ENCODE measurements at places on chromosomes 3 and 15.

DNA sequence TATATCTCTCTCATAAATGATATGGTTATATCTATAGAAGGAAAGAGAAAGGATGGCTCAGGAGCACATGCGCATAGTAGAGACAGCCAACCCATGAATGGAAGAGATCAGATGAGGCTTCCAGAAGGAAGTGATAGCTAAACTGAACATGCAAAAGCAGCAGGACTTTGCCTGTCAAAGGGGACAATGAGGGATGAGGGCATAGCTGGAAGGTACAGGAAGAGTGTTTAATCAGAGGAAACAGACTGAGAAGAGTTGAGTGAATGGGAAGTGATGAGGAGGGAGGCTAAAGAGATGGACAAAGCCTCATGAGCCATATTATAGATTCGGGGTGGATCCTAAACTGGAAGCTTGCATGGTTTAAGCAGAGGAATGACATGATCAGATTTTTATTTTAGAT, 26.5 kb upstream of the VEPH1 start:
- DNase-seq: no peak

- no peak for DNase-seq
These were observed 24.2 kb upstream of the NEO1 start for GRCh38 chr15:73028031-73028430.

DNA sequence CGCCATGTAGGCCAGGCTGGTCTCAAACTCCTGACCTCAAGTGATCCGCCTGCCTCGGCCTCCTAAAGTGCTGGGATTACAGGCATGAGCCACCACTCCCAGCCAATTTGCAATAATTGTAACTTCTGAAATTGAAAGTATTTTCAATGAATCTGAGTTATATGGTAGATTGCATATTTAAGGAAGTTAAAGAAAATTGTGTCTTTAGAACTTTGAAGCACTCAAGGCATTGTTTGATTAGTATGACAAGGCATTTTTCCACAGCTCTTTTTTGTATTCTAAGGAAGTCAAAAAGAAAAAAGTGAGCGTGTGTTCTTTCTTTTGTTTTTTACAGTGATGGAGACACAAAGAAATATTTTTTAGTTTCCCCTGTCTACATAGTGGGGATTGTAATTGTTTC, 15.7 kb upstream of the RPLP1 start:
- no peak for DNase-seq

DNA sequence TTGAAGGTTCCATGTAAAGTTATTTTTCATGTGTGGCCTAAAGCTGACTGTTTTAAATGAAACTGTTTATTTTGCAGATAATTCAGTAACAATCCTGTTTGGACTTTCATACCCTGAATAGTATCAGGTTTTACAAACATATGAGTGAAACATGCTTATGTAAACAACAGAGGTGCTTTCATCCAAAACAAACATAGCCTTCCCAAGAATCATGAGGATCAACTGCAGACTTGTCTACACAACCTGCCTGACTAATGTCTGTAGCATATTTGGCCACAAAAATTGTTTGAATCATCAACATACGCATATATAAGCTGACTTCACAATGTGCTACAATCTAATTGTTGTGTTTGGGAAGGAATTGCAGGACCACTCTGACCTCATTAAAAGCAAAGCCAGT, 190.4 kb downstream of the DIPK2A start:
- DNase-seq: no peak

GRCh38 chr3:139280027-139280671, 63.7 kb upstream of the MRPS22 start:
- DNase-seq: no peak

DNA sequence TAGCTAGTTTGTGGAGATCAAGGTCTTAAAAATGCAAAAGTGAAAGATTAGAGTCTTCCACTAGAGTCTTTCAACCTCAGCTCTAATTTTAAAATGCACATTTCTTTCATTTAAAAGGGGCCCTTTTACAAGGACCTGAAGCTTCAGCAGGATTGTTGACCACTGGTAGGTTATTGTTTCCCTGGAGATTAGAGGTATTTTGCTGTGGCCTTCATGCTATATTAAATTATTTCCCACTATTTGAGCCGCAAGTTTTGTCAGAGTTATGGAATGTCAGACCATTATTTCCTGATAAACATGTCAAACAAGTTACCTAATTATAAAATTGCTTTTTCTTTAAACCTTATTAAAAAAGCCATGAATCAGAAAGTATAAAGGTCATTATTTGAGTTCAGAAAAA, 103.1 kb upstream of the CCNL1 start:
- no peak for DNase-seq

DNA sequence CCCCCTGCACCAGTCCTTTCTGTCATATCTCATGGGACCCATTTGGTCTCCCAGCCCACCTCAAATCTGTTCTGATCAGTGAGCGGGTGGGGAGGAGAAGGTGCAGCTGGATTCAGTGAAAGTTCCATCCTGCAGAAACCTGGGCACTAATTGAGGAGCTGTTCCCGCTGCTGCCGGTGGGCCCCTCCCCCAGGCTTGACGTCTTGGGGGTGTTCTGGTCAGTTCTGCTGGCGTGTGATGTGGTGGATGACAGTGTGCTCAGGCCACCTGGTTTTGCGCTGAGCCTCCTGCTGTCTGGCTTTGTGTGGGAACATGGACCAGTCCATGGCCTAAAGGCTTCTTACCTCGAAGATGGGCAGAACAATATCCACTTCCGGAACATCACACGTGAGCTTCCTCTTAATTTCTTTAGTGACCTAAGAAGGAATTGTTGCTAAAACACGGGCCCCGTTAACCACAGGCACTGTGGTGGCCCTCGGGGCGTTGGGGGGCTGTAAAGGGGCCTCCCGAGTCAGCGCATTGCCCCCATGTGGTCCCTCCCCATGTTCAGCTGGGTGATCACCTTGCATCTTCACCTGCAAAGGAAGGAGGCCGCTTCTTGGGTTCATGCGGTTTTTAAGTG, 59.7 kb downstream of the RGMA start:
- no peak for DNase-seq

- peak; percentile 38 for DNase-seq
These were observed 1.1 kb upstream of the NLGN1 start for GRCh38 chr3:173396191-173397041.

DNA sequence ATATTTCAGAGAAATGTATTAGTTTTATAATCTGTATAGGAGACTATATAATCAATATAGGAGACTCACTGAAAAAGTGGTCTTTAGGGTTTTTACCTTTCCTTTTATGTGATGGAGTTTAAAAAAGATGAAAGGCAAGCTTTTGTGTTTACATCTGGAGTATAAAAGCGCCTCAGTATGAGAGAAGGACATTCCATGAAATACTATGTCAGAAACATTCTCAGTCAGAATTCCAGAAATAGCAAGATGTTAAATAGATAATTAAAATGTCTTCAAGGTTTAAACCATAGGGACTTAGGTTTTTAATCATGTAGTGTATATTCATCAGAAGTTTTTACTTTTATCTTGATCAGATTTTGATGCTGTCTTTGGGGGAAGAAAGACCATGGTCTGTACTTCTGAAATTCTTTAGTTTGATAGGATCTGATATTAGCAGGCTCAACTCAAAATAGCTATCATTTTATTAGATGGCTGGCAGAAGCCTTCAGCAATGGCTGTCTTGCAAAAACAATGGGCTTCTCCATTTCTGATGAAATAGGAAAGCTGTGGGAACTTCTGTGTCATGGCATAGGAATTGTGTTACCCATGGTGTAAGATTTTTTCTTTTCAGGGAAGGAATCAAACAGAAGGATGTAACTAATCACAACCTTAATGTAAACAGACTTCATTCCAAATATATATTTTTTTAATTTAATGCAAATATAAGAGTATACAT, 209.6 kb upstream of the PLSCR5 start:
- DNase-seq: no peak

- no peak for DNase-seq
These were observed 35.3 kb downstream of the MKRN2 start for GRCh38 chr3:12591997-12592715.

GRCh38 chr3:32500231-32500630, 2.4 kb downstream of the CMTM6 start:
- no peak for DNase-seq

GRCh38 chr15:59174835-59175831, 31.5 kb upstream of the LDHAL6B start:
- DNase-seq: peak; percentile 91

- no peak for DNase-seq
These were observed 53.8 kb downstream of the CDCP1 start for GRCh38 chr3:45092132-45093031.

GRCh38 chr3:73492186-73492585, 132.6 kb downstream of the PDZRN3 start:
- no peak for DNase-seq

- no peak for DNase-seq
These were observed 477.4 kb downstream of the NAALADL2 start for GRCh38 chr3:175336406-175337133.

DNA sequence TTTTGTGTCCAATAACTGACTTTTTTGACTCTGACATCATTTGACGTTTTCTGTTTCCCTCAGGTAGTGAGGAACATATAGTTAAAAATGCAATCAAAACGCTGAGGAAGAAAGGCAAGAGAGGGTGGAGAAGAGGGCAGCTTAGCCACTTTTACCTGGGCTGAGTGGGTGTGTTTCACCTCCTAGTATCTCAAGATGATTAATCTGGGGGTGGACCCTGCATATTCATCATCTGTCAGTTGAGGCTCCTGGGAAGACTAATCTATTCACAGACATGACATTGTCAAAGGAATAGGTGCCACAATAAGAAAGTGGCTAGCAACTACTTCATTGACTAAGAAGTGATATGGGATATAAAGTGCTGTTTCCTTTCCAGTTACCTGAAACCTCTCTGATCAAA, 331.5 kb upstream of the RARB start:
- no peak for DNase-seq

GRCh38 chr3:89619263-89619662, 511.8 kb downstream of the EPHA3 start:
- DNase-seq: no peak

DNA sequence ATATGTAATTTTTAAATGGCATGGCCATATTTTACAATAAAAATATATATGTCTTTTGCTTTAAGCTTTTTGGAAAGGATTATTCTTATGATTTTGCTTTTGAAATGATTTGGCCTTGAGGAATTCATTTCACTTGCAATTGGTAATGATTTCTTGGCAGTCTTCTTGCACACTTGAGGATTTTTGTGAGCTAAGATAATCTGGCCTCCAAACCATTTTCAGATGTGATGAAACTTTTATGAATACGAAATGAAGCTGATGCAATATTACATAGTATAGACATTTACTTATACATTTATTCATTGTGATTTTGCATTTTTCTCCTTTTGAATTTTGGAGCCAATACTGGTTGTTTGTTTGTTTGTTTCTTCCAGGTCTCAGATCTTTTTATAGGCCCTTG, 6.4 kb upstream of the SH2D7 start:
- DNase-seq: no peak

GRCh38 chr3:104646196-104646595, 720.5 kb upstream of the ALCAM start:
- no peak for DNase-seq

DNA sequence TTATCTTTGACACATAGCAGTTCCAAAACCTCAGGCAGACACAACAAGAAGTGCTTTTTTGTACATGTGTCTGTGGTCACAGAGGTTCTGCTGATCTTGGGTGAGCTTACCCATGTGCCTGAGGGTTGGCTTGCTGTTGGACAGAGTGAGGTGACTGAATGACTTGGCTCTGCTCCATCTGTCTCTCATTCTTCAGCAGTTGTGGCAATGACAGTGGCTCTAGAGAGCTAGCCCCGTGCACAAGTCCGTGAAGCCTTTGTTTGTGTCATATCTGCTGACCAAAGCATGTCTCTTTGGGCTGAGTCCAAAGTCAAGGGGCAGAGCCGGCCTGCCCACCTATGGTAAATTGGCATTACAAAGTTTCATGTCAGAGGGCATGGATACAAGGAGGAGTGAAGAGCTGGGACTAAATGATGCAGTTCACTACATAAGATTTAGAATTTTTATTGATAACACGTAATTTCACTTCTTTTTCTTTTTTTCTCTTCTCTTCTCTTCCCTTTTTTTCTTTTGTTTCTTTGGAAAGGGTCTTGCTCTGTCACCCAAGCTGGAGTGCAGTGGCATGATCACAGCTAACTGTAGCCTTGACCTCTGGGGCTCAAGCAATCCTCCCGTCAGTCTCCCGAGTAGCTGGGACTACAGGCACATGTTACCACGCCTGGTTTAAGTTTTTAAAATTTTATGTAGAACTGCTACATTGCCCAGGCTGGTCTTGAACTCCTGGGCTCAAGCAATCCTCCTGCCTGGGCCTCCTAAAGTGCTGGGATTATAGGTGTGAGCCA, 77.9 kb downstream of the ITPR1 start:
- no peak for DNase-seq

DNA sequence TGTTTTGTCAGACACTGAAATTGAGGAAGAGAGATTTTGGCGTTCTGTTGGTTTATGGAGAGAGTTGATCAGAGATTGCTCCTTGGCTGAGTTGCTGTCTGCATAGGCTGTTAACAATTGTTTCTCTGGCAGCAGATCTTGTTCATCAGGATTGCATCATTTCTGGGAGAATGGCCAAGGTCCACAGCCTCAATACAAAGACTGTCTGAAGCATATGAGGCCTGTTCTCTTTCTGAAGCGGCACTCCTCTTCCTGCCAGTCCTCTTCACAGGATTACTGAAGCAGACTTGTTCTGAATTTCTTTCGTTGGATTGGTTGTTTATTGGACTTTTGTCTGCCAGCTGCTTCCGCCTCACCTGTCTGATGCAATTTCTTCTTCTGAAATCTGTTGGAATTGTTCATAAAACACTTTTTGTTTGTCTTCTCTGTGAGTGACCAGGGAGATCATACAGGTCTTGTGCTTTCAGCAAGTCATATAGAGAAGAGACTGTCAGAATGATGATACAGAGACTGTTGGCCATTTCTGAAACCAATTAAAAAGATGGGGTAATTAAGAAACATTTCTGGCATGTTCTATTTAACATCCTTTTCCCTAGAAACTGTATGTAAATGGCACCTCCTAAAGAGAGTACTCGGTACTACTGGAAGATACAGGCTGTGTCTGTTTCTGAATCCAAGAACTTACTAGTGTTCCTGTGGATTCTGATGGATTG, 25.5 kb downstream of the SETD5 start:
- peak; percentile 98 for DNase-seq

DNA sequence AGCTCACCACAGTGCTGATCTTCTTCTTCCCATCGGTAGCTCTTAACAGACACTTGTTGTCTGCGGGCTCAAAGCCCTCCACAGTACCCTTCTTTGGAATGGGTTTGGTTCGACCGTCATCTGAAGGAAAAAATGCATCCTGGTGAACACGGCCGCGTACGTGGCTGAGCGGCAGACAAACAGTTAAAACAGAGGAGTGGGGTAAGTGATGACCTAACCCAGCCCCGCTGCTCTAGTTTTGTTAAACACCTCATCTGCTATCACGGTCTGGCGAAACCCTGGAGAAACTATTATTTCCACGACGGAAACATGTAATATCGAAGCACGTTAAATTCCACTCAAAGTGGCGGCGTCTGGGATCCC, 725 bp downstream of the SRP14 start:
- no peak for DNase-seq

- no peak for DNase-seq
These were observed 15.8 kb downstream of the NPTN start for GRCh38 chr15:73617301-73617831.

DNA sequence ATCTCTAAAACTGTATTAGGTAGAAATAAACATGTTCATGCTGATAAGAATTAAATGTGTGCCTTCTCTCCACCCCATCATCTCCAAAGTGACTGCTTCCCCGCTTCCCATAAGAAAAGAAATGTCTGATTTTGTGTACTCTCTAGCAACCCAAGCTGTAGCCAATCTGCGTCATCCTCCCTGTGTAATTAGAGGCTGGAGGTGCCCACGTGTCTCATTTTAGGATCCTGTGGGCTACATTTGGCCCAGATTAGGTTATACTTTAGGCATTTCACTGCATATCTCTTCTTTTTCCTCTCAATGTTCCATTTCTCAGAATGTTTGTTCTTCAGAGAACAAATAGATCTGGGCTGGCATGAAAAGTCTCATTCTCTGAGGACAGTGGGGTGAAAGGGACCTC, 19.3 kb upstream of the ZNF148 start:
- no peak for DNase-seq

Measured in SK-MEL-5 (cell line).